Bronchus fibroblast of lung (primary cell): ENCODE measurements at places on chromosomes 11 and 22. TPM values are rescaled to one million over a fixed set of nuclear protein-coding genes. Genes with fewer than 3 reads are reported as not detected.

The JAML gene
- total RNA-seq: not detected in 2 replicates

The PRDM11 gene
- total RNA-seq: 3.4 TPM in 2 replicates

The OR52N4 gene
- not detected in 2 replicates for total RNA-seq

The MS4A15 gene
- total RNA-seq: not detected in 2 replicates

The GRM5 gene
- total RNA-seq: under 0.01 TPM in 1 of 2 replicates, not detected in the other

The TYR gene
- not detected in 2 replicates for total RNA-seq

The SMIM35 gene
- total RNA-seq: not detected in 2 replicates

The MMP3 gene
- total RNA-seq: 0.15 TPM in 1 of 2 replicates, not detected in the other

The ARVCF gene
- 8.4 and 9.4 TPM in 2 replicates for total RNA-seq

The DCHS1 gene
- total RNA-seq: 4.2 and 4.3 TPM in 2 replicates

The NAALAD2 gene
- total RNA-seq: 2.0 and 2.2 TPM in 2 replicates

The ELFN2 gene
- total RNA-seq: 1.3 TPM in 2 replicates

The BCO2 gene
- under 0.01 TPM in 2 replicates for total RNA-seq

The DDI1 gene
- total RNA-seq: not detected in 2 replicates

The OR51E2 gene
- not detected in 2 replicates for total RNA-seq

The OTOG gene
- not detected in 2 replicates for total RNA-seq

The TMEM123 gene
- total RNA-seq: 88.6 and 93.5 TPM in 2 replicates

The IL18 gene
- 0.34 and 0.59 TPM in 2 replicates for total RNA-seq

The OR10A4 gene
- total RNA-seq: not detected in 2 replicates

The LRRC10B gene
- not detected in 2 replicates for total RNA-seq

The SPCS2 gene
- total RNA-seq: 21.7 and 22.4 TPM in 2 replicates

The STK33 gene
- total RNA-seq: 5.9 and 6.1 TPM in 2 replicates

The IFITM5 gene
- not detected in 2 replicates for total RNA-seq

The PDGFB gene
- total RNA-seq: 1.8 and 1.9 TPM in 2 replicates

The APOBEC3B gene
- total RNA-seq: 23.4 and 31.2 TPM in 2 replicates

The DDX10 gene
- total RNA-seq: 20.7 and 24.7 TPM in 2 replicates

The GSTT2B gene
- total RNA-seq: 28.9 and 31.1 TPM in 2 replicates

The HMOX1 gene
- 12.5 and 17.0 TPM in 2 replicates for total RNA-seq

The KCNA4 gene
- total RNA-seq: not detected in 2 replicates

The GLB1L2 gene
- 0.50 and 0.89 TPM in 2 replicates for total RNA-seq

The P2RX6 gene
- 0.34 and 0.74 TPM in 2 replicates for total RNA-seq

The GALNT18 gene
- total RNA-seq: 1.5 and 1.8 TPM in 2 replicates

The RIMBP3C gene
- 0.15 and 0.17 TPM in 2 replicates for total RNA-seq

The AGBL2 gene
- total RNA-seq: 0.17 and 1.3 TPM in 2 replicates

The SMTNL1 gene
- total RNA-seq: not detected in 2 replicates

The CYTH4 gene
- 0.15 and 0.17 TPM in 2 replicates for total RNA-seq

The TSGA10IP gene
- under 0.01 TPM in 1 of 2 replicates, not detected in the other for total RNA-seq

The MPPED2 gene
- 0.15 and 0.17 TPM in 2 replicates for total RNA-seq

The TAGLN gene
- 492 and 515 TPM in 2 replicates for total RNA-seq

The SCARF2 gene
- total RNA-seq: 31.7 and 32.1 TPM in 2 replicates

The ABTB2 gene
- 2.4 TPM in 2 replicates for total RNA-seq

The WNT11 gene
- 0.15 TPM in 1 of 2 replicates, not detected in the other for total RNA-seq

The PRODH gene
- total RNA-seq: not detected in 2 replicates

The APOA1 gene
- not detected in 2 replicates for total RNA-seq
